NCI-H748 treated with DMSO at 0.1 percent for 48 hours (cell line): ENCODE measurements at places on chromosomes 12 and 14.

DNA sequence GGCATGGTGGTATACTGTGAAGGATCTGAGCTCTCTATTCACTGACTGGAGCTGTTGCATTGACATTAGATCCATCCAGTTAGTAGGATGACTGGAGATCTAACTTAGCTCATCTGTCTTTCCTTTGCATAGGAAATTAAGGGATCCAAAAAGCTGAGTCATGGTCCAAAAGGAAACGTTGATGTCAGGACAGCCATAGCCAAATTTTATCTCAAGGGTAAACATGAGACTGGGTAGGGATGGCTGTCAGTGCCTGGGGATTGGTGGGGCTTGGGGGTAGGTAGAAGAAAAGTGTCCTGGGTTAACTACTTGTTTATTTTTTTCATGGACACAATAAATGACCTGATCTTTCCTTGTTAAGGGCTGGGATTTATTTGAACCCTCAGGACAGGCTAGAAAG, 4.6 kb downstream of the FAM177A1 start:
- DNase-seq = no peak

DNA sequence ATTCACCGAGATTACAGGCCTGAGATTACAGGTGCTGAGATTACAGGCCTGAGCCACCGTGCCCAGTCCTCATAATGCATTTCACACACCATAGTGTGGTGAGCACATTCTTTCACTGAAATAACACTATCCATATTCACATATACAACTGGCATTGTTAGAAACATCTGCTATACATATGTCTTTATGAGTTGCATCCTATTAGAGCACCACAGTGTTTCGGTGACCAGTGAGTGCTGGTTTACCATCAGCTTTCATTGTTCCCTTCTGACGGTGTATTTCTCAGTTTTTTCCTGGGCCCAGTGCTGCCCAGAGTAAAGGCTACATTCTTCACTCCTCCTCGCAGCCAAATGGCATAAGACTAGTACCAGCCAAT, 96.2 kb upstream of the FGD4 start:
- no peak for DNase-seq

GRCh38 chr12:82968631-82969367, 282.1 kb downstream of the TMTC2 start:
- no peak for DNase-seq

GRCh38 chr12:120316798-120317223, 10.8 kb downstream of the PLA2G1B start:
- DNase-seq = no peak

DNA sequence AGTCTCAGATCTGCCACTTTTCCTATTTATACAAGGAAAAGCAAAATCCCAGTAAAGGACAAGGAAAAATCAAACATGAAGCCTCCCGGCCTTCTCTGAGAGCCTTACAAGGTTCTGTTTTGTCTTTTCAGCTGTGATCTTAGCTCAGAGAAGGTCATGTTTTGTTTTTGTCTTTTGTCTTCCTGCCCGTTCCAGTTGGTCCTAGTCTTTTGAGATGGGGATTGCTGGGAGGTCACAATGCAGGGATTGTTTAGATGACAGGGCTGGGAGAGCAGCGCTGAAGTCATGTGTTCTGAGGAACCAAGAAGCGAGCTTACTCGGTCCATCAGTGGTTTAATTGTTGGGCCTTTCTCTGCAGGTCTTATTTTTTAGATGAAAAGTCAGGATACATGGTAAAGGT, 6.0 kb downstream of the PLEKHH1 start:
- no peak for DNase-seq

DNA sequence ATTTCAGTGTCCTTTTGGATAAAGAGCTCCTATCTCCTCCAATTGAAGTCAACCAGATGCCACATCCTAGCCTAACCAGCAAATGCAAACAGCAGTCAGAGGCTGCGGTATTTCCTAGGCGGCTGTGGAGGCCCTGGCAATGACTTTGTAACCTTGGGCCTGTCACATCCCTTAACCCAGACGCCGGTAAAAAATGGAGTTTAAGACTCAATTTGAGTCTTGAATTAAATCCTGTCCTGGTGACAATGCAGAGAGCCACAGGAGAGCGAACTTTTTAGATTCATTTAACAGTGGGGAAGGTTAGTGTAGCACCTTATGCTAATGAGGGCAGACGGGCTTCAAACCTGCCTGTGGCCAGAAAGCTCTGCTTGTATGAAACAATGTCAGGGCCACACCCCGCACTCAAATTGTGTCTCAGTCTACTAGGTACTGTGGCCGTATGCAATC, 1.3 kb downstream of the C12orf75 start:
- DNase-seq = peak; percentile 44

- no peak for DNase-seq
These were observed 4.9 kb upstream of the RIC8B start for GRCh38 chr12:106769546-106769945.

GRCh38 chr12:46124132-46124847, 133.9 kb upstream of the SCAF11 start:
- DNase-seq = no peak

DNA sequence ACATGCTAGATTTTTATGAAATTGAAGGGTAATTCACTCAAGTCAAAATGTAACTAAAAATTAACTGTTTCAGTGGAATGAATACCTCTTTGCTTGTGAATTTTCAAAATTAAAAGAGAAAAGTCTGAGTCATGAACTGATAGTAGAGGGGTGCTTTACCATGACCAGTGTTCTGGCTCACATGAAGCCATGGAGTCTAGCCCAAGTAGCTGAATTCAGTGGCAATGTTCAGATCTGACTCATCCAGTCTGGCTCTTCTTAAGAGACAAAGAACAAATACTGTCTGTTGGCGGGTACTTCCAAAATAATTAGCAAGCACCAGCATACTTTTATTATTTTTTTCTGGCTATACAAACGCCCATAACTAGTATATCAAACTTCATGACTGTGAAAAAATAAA, 366.3 kb upstream of the GARIN6 start:
- DNase-seq = no peak

DNA sequence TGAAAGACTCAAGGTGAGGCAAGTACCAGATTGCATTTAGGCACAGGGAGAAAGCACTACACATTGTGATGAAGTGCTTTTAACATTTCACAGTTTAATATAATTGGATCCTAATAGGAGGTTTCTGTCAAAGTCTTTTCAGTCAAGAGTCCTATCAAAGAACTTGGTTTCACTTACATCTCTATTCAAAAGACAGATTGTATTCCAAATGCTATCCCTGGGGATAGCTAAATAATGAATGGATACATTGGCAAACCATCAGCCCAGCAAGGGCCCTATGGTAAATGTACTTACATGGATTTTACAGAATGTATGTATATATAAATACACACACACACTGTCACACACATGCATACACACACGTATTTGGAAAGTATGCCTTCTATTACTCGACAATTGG, 655.5 kb upstream of the FLRT2 start:
- DNase-seq = no peak

DNA sequence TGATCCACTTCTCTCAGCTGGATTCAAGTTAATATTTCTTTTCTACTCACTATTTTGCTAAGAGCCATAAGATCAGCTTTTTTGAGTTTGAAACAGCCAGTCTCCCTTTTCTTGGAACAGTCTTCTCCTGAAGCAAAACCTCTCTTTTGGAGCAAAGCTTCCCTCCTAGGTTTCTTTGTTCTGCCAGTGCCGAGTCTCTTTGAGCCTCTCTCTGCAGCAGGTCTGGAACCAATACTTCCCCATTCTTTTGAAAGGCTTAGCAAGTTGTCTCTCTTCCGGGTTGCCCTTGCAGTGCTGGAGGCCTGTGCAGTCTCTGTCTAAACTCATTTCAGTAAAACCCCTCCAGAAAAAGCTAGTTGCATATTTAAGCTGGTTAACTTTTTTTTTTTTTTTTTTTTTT, 454.8 kb downstream of the NOVA1 start:
- no peak for DNase-seq

DNA sequence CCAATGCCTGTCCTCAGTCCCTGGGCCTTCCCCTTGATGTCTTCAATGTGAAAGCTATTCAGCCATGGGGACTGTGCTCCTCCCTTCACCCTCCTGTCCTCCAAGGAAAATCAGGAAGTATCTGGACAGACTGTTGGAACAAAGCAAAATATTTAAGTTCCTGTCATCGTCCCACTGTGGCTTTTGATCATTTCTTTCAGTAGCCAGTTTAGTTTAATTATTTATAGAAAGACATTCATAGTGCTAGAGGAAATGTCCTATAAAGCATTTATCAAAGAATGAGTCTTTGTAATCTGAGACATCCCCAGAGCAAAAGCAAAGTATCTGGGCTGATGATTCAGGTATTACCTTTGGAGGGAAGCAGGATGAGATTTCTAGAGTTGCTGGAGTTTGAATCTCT, 254.1 kb downstream of the NRXN3 start:
- no peak for DNase-seq

DNA sequence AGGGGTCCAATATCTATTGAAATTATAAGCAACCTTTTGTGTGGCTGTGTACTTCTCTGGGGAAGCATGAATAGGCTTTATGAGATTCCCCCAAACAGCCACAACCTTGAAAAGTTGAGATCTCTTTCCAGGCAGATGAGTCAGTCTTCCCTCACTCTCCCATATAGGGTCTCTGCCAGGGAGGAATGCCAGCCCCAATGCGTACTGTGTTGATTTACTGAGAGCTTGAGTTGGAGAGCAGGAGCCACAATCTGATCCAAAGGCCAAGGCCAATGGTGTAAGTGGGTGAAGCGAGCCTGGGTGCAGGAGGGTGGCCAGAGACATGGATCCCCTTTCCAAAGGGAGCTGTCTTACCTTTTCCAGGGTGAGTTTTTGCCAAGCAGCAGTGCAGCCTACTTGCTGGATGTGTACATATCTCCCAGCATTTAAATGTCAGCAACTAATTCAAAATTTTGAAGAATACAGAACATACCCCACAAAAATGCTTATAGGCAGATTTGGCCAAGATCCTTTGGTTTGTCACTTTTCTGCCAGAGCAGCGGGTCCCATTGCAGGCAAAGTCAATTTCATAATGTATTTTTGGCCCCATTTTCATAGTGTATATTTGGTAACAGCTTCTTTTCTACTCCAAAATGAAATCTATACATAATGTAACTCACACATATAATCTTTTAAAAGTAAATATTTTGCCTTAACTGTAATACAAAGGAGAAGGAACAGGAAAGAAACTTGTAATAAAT, 88.2 kb downstream of the TBC1D30 start:
- DNase-seq = no peak

GRCh38 chr12:120540445-120540844, 6.3 kb downstream of the RNF10 start:
- DNase-seq = no peak

DNA sequence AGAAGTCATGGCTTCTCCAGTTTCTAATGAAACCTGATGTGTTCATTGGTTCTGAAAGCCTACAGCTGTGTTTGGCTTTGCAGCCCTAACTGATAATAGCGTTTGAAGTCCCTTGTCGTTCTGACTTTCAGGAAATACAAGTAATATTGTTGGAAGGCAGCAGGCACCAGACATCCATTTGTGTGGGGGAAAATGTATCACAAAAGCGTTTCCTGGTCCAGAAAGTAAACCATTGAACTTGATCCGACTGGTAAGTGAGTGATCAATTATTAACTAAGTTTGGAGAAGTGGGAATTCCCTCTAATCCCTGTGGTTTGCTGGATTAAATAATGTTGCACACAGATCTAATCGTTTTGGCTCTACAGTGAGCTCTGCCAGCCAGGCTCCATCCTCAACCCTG, 77.3 kb upstream of the LTA4H start:
- DNase-seq = no peak

GRCh38 chr14:80316441-80316840, 105.1 kb upstream of the DIO2 start:
- no peak for DNase-seq

GRCh38 chr12:51401900-51402299, 10.7 kb upstream of the GALNT6 start:
- DNase-seq = no peak

DNA sequence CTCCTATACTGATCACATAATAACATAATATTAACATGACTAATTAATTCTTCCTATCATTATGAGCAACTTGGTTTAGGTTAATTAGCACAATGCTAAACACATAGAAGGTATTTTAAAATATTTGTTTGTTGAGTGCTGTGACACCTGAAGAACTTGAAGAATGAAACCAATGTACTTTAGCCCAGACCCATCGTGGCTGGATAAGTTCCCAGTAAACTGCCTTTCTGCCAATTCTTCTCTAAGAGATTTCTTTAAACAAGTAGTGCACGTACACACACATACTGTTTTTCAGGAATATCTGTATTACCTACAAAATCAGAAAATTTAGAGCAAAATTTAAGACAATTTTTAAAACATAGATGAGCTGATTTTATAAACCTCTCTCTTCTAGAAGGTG, 207.4 kb upstream of the SSTR1 start:
- no peak for DNase-seq

DNA sequence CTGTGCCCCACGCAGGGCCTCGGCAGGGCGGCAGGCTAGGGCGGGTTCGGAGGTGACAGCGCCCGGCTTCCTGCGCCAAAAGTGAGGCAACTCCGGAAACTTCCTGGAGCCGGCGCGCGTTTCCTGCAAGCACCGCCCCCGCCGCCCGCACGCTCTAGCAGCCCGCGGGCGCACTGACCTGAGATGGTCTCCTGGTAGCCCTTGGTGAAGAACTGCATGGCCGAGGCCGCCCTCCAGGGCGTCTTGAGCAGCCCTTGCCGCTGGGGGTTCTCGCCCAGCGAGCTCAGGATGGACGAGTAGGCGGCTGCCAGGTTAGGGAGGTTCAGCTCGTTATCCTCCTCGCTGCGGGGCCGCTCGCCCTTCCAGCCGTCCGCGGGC, 494 bp downstream of the GCH1 start:
- peak; percentile 27 for DNase-seq

DNA sequence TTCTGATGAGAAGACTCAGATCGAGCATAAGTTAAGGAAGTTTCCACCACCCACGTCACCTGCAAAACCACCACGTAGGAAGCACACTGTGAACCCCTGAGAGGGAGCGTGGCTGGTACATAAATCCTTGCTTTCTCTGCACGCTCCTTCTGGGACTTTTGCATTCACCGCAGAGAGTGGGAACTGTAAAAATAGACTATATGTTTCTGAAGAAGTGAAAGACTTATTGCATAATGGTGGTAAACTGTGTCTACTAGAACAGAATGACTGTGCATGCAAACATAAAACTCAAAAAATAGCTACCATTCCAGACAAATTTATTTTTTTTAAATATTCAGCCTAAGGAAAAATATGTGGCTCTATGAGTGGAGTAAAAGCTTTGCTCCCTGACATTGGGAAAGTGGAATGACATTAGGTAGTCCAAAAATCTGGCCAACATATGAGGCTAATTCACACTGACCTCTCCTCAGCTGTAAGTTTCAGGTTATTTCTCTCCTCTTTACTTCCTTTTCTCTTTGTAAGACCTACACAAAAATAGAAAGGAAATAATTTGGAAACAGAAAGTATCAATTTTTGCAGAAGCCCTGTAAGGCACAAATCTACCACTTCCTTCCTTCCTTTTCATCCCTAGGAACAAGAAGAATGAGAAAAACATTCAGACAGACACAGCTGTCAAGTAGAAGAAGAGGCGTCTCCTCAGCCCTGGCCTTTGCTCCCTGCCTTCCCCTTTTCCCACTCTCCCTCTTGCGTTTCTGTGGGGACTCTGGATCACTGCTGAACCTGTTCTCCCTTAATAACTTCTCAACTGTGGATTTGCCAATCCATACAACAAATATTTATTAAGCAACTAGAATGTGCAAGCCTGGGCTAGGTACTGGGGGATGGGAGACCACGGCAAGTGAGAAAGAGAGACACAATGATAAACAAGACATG, 264.3 kb upstream of the FOXN3 start:
- DNase-seq = no peak

- DNase-seq = no peak
These were observed 46.5 kb downstream of the SPATS2 start for GRCh38 chr12:49413796-49414195.

GRCh38 chr12:65998031-65998430, 132.5 kb downstream of the LLPH start:
- DNase-seq = no peak

- peak; percentile 12 for DNase-seq
These were observed 21.3 kb upstream of the TCP11L2 start for GRCh38 chr12:106281056-106281782.
